ENCODE measurements at places on chromosomes 5 and 9.

DNA sequence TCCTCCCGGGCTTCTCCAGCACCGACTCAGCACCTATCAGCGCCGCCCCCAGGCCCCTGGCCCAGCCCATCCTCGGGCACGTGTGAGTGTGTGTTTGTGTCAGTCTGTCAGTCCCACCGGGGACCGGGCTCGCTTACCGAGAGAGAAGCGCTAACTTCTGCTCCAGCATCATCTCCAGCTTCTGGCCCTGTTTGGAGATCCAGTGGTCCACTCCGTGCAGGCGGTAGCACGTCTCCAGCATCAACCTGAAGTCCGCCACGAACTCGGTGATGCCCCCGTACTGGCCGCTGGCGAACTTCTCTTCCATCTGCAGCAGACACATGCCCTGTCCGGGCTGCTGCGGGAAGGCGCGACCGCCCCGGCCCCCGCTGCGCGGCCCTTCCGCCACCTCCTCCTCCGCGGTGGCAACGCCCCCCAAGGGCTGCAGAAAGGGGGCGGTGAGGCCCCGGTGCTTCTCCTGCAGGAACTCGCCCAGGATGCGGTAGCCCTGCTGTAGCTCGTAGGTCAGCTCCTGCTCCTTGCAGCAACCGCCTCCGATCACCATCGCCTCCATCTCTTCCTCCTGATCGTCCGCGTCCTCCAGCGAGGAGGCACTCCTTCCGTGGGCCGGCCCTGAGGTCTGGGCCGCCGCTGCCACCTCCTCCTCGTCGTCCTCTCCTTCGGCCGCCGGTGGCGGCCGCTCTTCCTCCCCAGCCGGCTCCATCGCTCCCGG lies 8.2 kb downstream of the RANBP6 start:
- peak; percentile 83 for DNase-seq

GRCh38 chr5:55278778-55279177 lies 28.7 kb downstream of the DHX29 start:
- DNase-seq: no peak

GRCh38 chr5:168332042-168332441 lies 40.6 kb downstream of the WWC1 start:
- no peak for DNase-seq

DNA sequence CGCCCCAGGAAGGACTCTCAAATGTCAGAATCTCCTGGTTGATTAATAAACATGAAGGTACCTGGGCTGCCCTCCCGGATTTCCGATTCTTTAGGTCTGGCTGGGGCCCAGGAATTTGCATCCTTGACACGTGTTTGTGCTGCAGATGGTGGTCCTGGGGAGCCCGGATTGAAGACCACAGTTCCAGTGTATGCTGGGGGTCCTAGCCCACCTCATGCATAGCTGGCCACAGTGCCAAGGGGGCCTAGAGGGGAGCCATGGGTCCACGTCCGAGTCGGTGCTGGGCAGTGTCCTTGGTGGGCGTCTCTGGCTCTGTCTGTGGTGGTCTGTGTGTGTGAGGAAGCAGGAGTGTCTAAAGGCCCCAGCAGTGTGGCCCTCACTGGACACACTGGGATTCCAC lies 3.2 kb downstream of the NCS1 start:
- DNase-seq: no peak

GRCh38 chr9:123373447-123373923 lies 17.5 kb downstream of the CRB2 start:
- DNase-seq: no peak

DNA sequence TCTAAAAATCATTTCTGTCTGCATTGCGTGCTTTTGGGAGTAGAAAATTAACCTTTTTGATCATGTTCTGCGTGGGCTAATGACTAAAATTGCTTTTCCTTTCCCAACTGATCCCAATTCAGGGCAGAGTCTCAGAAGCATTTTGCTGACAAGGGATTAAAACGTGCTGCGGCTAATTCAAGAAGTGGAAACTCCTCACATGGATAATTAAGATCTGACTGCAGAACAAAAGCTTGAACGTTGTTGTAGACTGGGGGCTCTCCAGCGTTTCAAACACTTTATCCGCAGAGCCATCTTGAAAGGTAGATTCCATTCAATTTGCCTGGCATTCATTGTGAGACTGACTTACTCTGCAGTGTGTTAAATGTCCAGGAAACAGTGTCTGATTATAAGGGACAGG lies 485.3 kb upstream of the DMAC1 start:
- no peak for DNase-seq

DNA sequence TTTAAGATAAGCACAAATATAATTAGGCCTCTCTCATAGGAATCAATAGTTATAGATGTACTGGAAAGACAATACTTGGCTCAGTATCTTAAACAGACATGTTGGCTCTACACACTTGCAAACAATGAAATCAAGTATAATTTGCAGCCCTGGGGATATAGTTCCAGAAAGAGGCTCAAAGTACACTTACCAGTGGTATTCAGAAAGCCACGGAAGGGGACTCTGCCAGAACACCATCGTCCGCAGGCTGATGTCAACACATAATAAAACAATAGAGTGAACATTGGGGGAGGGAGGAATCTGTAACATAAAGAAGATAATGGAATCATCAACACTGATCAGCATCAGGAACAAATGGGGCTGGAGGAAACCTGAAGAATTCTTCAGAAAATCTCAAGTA lies 31.2 kb upstream of the EBF1 start:
- DNase-seq: no peak

DNA sequence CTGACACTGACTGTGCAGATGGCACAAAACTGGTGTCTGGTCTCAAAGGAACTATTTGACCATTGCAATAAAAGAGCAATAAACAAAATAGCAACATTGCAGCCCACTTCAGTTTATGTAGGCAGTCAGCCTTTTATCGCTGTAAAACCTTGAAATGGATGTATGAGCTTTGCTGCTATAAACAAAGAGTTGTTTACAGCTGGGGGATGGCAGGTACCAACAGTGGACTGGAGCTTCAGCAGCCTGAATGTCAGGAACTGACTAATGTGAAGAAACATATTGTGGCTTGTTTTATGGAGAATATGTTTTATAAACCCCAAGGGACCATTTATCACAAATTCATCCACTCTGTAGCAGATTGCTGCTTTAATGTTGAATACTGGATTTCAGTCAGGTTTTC lies 78.0 kb downstream of the PTPRD start:
- DNase-seq: no peak

DNA sequence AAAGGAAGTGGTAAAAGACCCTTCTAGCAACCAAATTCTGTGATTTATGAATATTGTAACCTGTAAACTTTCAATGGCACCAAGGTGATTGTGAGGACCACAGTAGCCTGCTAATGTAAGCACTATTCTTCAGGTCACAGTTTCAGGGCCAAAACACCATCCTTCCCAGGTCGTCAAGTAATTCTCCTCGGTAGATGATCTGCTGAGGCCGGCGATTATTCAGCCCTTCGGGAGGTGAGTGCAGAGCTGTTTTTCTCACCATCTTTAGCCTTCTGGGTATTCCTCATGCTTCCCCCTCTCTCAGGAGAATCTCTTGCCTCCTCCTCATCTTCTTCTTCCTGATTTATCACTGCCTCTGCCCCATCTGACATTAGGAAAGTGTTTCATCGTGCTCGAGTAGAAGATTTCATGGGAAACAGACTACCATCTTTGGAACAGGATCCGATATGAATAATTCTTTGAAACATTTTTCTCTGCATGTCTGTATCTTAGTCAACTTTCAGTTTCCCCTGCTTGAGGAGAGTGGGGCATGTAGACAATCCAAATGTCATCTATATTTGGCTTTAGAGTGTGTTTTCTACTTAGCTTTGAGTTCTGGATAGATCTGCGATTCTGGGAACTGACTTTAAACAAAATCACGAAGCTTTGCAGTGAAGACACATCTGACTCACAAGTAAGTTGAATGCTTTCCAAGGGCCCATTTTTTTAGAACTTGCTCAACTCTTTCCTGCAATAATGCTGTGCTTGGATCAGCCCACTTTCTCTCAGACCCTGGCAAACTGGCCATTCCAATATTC lies 173.9 kb downstream of the AOPEP start:
- no peak for DNase-seq

GRCh38 chr5:17180864-17181723 lies 36.3 kb upstream of the BASP1 start:
- DNase-seq: no peak

DNA sequence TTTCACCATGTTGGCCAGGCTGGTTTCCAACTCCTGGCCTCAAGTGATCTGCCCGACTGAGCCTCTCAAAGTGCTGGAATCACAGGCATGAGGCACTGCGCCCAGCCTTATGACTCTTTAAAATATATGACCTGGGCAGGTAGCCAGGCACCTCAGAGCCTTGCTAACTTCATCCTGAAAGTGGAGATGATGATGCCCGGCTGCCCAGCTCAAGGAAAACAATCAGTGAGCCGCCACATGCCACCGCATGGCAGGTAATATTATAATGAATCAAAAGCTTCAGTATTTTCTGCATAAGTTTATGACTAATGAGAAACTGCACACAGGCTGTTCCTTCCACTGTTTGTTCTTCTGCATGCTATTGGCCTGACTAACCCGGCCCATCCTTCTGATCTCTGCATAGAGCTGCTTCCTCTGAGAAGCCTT lies 30.4 kb upstream of the DMRT1 start:
- no peak for DNase-seq

DNA sequence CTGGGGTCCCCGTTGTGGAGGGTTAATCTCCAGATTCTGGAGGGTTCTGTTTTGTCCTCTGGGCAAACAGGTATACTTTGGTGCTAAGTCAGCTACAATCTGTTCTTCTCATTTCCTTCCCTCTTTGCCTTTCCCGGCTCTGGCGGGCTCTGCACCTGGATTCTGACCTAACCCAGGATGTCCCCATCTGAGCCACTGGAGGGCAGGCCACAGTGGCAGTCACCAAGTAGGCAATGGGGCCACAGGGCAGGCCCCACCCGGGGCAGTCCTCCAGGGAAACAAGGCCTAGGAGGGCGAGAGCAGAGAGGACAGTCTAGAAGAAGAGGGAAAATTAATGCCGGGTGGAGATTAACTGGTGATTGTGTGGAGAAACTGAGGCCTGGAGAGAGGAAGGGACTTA lies 40.4 kb upstream of the HRH2 start:
- no peak for DNase-seq

DNA sequence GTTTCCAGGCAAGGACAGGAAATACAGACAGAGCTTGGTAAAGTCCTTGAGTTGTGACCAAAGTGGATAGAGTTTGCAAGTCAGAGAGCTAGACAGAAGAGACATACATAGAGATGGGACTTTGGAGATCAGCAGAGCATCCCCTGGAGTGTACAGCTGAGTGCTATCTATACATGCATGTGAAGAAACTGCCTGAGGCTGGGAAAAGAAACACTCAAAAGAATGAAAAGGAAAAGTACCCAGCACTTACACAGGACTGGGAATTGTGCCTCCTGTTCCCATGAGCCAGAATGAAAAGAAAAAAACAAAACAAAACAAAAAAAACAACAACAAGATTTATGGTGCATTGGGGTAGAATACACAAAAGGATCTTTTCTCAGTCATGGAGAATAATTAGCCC lies 606.4 kb downstream of the ZNF608 start:
- no peak for DNase-seq

DNA sequence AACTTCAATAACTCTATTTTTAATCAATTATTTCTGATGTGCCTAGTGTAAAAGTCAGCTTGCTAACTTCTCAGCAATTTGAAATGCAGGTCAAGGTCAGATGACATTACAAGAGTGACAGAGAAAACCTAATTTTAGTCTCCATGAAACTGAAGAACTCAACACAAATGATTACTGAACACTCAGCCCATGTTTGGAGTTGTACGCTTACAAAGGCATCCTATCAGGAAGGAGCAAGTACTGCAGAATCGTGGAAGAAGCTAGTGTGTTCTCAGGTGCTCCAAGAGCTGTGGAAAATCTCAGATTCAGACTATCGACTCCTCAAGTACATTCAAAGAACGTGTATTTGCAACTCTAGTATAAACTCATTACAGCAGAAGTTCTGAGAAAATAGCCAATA lies 526.7 kb downstream of the PDE4D start:
- no peak for DNase-seq

- no peak for DNase-seq
These were observed 11.0 kb downstream of the SLC44A1 start for GRCh38 chr9:105255421-105255820.

DNA sequence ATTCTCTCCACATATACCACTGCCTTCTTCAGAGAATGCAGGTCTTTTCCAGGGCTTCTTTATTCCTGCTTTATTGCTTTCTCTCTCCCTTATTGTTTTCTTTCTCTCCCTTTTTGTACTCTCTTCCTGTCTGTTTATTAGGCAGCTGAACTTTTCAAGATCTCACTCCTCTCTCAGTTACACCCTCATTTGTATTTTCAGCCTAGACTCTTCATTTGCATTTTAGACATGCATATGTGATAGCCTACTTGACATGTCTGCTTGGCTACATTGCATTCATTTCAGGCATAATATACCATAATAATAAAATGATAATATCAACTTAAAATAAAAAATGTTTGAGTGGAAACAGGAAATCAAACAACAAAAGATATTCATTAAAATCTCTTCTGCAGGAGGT lies 377.9 kb upstream of the TNC start:
- DNase-seq: no peak

- DNase-seq: no peak
These were observed 182.2 kb upstream of the TARS1 start for GRCh38 chr5:33258553-33258952.

- no peak for DNase-seq
These were observed 212.7 kb upstream of the MVB12B start for GRCh38 chr9:126113756-126114408.

DNA sequence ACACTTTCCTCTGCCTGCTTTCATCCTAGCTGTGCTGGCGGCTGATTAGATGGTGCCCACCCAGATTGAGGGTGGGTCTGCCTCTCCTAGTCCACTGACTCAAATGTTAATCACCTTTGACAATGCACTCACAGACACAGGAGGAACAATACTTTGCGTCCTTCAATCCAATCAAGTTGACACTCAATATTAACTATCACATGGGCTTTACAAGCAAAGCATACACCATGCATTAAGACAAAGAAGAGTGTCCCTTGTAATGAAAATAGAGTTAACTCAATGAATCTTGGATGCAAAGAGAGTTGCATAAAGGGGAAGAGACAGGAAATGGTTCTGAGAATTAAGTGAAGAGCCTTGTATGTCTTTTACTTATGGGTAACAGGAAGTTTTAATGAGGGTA lies 298.7 kb upstream of the BRINP1 start:
- no peak for DNase-seq

DNA sequence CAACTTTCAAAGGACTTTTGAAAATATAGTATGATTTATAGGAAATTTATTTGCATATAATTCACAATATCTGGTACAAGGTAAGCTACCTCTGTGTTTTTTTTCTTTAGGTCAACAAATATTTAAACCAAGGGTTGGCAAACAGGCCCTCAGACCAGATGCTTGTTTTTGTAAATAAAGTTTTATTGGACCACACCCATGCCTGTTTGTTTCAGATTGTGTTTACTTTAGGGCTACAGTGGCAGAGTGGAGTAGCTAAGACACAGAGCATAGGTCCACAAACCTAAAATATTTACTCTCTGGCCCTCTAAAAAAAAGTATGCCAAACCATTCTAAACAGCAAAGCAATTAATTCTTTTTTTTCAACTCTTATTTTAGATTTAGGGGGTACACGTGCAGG lies 119.7 kb upstream of the CCDC152 start:
- DNase-seq: no peak
